Osteoblast (primary cell): ENCODE measurements at places on chromosomes 4 and X. TPM values are rescaled to one million over a fixed set of nuclear protein-coding genes. Genes with fewer than 3 reads are reported as not detected.

DNA sequence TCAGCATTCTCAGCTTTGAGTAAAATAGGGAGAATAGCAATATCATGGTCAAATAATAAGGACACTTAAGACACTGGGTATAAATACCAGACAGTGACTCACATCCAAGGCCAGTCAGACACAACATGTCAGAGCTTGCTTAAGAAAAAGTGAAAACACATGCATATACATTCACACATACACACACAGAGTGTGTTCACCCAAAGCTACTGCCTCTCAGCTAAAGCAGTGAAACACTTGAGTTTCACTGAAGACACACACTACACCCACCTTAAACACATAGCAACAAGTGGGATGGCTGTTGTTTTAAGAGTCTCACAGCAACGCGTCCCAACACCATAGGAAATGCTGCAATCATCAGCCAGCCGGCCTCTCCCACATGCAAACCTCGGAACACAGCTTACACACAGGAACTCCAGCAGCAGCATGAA is 14.4 kb downstream of the SHROOM4 start:
- DNase-seq = no peak

- DNase-seq = no peak
These were observed 193.0 kb upstream of the LCORL start for GRCh38 chr4:18214411-18215055.

GRCh38 chr4:108385076-108385475 is 216.3 kb upstream of the LEF1 start:
- DNase-seq = no peak

DNA sequence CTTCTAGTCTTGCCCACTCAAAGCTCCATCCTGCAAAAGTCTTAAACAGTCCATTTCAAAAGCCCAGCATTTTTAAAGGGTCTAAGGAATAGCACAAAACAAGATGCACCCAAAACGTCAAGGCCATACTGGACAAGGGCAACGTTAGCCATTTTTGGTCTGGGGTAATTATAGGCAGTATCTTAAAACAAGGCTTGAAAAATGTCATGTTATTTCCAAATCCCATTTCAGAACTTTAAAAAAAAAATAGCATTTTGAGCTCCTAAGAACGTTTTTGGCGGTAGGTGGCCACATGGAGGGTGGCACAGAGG is 584 bp upstream of the TMEM165 start:
- no peak for DNase-seq

- no peak for DNase-seq
These were observed 18.6 kb downstream of the STK32B start for GRCh38 chr4:5069901-5070300.

- DNase-seq = no peak
These were observed 106.5 kb upstream of the ANK2 start for GRCh38 chr4:112942997-112943396.

- DNase-seq = no peak
These were observed 3.1 kb downstream of the TMEM184C start for GRCh38 chr4:147620315-147620714.

DNA sequence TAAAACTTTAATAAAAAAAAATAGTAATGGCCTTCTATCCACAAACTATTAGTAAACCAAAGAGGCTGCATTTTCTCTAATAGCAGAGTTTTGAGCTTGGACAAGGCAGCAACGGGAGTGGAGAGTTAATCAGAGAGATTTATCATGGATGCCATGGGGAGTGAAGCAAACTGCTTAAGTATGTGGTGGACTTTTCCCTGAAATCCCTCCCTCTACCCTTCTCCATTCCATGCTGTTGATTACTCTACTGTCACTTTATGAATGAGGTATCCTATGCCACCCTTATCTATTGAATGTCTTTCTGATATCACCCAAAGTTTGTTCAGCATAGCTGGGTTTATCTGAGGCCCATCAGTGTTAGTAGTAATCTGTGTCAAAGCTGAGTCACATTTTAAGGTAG is 335.6 kb upstream of the TRAM1L1 start:
- no peak for DNase-seq

GRCh38 chrX:74536832-74537371 is 77.5 kb downstream of the RLIM start:
- DNase-seq = peak; percentile 75

GRCh38 chrX:131792356-131792749 is 230.7 kb upstream of the STK26 start:
- peak; percentile 91 for DNase-seq

DNA sequence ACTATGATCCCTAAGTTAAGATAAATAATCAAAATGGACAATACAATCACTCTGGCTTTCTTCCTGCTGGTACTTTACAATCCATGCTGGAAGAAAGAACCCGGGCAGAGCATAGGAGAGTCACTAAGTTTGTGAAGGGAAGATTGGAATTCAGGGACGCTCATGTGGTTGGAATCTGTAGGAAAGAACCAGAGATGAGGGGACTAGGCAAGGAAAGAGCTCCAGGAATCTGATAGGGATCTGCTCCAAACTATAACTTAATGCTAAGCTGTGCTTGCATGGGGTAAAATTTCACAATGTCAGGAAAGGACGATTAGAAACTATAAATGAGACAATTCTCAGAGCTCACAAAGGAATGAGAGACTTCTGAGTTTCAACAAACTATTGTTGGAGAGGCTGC is 167.5 kb downstream of the ADGRA3 start:
- DNase-seq = no peak

Gene TCEAL2
- total RNA-seq = not detected in 2 replicates

Gene NXF3
- under 0.01 and 0.36 TPM in 2 replicates for total RNA-seq

Gene SUPT20HL1
- total RNA-seq = not detected in 2 replicates

Gene NUDT10
- 2.5 and 2.7 TPM in 2 replicates for total RNA-seq
